ENCODE measurements at places on chromosomes 7 and 10.

- no peak for DNase-seq
Observed at GRCh38 chr7:105880571-105881330, 4.4 kb upstream of the ATXN7L1 start.

DNA sequence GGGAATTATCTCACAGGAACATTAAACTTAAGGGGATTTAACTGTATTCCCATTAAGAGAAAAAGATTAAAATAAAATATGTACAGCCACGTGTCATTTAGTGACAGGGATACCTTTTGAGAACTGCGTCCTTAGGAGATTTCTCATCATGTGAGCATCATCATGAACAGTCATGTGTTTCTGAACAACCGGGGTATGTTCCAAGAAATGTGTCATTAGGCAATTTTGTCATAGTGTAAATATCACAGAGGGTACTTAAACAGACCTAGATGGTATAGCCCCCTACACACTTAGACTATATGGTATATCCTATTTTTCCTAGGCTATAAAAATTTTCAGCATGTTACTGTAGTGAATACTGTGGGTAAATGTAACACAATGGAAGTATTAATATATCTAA is 840.3 kb downstream of the CNTNAP2 start:
- no peak for DNase-seq

GRCh38 chr7:129161524-129162225 is 17.2 kb downstream of the TSPAN33 start:
- no peak for DNase-seq

DNA sequence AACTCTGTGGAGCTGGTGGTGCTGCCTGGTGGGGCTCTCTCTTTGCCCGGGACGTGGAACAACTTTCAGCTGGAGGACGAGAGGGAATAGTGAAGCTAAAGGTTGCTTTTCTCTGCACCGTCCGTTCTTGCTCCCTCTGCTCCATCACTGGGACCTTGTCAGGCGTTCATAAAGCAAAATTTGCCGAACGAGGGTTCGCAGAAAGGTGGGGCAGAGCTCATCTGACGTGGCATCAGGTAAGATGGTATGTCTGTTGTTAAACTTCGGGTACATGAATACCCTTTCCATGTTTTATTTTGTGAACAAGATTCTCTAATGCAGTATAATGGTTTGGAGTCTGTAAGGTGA is 416 bp downstream of the BBS9 start:
- no peak for DNase-seq

- DNase-seq, result no peak
Observed at GRCh38 chr10:16777473-16778370, 39.5 kb downstream of the RSU1 start.

- no peak for DNase-seq
Observed at GRCh38 chr10:107418085-107418806, 253.7 kb upstream of the SORCS1 start.

Measured in left colon (tissue), 2 donors.